ENCODE measurements at places on chromosomes 12 and 14.

DNA sequence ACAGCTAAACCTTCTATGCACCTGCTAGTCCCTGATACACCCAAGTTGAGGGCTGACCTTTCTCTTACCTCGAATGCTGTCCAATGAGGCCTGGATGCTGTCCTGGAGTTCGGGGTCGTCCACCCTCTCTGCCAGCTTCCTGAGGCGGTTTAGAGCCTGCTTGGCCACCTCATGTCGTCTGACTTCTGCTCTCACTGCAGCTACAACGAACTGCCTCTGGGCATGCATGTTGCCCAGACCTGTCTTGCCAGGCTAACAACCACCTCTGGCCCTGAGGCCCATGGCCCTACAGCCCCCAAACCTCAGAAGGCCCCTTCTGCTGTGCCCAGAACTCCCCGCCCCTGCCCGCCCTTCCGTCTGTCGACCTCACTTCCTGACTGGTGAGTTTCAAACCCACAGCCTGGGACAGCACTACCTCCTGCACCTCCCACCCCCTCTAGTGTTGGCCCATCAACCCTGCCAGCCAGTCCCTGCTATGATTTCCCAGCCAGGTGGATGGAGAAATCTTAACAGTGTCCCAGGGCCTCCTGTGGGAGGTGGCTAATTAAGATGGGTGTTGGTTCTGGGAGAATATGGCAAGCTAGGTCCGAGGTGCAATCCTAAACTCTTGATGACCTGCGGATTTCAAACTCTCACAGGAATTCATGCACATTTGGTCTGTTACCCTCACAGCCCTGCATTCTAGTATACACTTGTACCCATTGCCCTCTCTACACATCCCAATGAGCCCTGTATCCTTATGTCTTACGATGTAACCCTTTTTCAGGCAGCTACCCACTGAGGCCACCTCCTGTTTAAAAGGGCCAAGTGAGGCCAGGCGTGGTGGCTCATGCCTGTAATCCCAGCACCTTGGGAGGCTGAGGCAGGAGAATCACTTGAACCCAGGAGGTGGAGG is 2.7 kb upstream of the TSPAN31 start:
- peak; percentile 50 for DNase-seq

DNA sequence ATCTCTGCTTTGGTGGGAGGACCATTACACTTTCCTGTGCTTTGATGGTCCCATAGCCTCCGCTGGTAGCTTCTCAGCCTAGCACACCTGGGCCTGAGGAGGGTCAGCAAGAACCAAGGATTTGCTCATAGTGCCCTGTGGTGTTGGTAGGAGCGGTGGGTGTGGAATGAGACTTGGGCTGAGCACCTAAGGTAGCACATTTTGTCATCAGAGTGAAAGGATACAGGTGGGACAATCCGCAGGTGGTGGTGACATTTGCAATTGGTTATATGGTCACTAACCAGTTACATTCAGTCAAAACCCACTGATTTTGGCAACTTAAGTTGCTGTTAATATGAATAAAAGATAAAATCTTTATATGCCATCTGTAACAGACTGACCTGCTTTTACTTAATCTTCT is 46.7 kb downstream of the TTC6 start:
- no peak for DNase-seq

- no peak for DNase-seq
Measured at GRCh38 chr12:10740182-10740581, 17.1 kb upstream of the YBX3 start.

DNA sequence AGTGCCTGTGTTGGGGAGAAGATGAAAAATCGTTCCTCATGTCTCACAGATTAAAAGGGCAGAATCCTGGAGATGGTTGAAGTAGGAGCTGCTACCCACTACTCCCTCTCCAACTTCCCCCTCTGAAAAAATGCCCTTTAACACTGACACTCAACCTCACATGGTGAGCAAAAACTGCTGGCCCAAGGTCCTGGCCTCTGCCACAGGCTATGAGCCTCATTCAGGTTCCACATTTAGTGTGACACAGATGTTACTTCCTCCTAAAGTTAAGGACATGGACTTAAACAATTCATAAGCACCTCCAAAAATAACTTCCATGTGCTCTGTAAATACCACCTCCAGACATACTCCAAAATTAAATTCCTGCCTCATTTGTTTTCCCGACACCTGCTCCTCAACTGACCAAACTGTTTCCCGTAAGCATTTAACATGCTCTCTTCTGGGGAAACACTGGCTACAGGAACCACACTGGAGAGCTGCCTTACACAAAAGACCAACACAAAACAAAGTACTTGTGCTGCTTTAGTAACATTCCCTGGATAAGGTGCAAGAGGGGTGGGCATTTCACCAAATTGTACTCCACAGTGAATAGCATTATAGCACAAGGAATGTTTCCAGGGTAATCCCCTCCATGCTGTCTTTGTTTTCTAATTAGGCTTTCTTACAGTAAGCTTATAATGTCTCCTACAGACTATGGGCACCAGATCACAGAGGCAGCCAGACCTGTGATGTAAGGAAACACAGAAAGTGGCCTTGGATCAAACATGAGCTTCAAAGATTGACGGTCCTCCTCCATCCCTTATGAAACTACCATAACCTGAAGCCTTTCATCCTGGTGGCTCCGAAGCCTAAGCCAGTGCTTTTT is 57.0 kb downstream of the PHLDA1 start:
- no peak for DNase-seq

DNA sequence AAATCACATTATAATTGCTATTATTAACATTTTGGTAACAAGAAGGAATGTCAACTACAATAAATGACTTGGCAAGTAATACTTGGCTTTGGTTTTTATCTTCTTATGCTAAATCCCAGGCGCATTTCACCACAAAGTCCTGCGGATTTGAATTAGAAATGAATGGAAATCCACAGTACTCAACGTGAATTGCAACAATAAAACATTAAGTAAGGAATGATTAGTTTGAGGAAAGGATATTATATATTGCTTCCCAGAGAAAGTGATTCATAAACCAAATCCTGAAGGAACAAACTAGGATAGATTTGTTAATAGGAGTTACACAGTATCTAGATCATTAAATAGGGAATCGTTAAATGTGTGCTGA is 1089.7 kb downstream of the TRHDE start:
- DNase-seq: no peak

DNA sequence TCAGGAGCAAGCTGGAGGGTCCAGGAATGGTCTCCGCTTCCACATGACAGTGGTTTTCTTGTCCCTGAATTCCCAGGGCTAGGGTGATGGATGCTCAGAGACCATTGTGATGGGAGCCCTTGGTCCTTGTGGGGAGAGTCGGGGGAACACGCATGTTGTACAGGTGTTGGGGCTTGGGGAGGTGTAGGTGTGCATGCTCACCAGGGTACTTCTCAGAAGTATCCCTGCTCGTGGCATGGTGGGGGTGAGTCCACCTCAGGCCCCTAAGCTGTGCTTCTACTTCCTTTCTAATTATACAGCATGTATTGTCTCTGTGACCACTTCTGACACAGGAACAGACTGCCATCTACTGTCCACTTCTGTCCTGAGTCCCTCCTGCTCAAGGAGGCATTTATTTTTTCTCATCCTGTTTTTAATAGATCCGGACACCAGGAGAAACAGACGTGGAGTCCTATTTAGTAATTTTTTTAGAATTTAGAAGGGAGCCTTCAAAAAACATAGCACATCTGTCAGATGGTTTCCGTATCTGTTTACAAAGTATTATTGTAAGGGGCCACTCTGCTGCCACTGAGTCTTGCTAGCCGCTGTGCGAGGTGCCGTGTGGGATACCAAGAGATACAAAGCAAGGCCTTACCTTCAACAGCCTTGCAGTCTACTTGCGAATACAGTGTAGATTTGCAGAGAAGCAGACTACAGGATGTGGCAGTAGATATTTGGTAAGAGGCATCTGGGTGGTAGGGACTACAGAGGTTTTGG is 10.5 kb downstream of the NTF3 start:
- DNase-seq: no peak

GRCh38 chr12:1681493-1681807 is 9.4 kb upstream of the ADIPOR2 start:
- no peak for DNase-seq

- no peak for DNase-seq
Measured at GRCh38 chr12:108800591-108800990, 56.8 kb downstream of the SSH1 start.

DNA sequence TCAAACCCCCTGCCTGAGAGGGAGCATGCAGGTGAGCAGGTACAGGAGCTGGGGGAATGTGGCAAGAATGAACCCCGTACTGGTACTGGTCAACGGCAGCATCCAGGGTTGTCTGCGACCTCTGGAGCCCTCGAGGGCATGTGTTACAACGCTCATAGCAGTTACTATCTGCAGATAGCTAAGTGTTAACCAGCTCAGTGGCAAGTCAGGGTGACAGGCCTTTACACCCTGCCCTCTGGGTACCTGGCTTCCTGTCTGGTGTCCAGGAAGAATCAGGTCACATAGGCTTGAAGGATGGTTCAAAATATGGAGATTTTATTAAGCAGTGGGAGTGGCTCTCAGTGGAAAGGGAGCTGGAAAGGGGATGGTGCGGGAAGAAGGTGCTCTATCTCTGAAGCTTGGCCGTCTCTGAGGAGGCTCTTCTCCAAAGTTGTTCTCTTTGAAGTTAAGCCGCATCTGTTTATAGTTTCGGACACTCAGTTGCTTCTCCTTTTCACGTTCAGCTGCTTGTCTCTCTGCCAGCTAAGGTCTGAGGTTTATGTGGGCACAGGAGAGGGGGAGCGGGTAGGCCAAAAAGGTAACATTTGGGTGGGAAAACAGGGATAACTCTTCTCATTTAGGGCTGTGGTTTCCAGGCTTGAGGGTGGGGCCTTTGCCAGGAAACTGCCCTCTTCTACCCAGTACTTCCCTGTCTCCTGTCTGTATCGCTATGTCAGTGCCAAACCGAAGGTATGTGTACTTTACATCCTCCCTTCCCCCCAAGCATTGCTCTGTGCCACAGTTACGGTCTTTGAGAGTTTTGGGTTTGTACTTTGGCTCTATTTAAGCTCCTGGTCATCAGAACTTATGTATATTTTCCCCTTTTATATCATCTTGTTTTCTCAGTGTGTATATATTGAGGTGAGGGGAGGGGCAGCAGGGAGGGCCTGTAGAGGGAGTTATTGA is 305.8 kb downstream of the RGS6 start:
- no peak for DNase-seq

DNA sequence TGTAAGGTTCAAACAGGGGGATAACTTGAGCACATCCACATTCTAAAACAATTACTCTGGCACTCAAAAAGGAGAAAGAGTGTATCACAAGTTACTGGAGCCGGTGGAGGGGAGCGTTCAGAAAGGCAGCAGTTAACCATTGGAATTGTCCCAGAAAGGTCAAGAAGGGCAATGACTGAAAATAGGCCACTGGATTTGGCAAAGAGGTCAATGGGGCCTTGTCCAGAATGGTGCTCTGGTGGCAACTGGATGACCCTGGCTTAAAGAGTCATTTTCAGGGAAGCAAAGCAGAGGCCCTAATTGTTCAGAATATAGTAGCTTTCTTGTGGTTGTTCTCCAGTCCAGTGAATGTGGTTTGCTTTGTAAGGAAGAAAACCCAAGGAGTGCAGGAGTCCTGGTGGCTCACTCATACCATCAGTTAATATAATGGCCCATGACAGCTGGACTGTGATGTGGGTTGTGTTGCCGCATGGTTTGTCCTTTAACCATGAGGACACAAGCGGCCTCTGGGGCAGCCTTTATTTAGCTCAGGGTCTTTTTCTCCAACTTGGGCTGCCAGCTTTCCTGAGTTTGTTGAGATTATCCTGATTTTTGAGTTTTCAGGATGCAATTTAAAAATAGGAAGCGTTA is 142.8 kb upstream of the PELI2 start:
- DNase-seq: no peak

Measured in stimulated activated CD8-positive, alpha-beta memory T cell treated with anti-CD3 and anti-CD28 coated beads, Interleukin-4, amount 100 ng/mL, for 1 hour (primary cell).